ENCODE measurements at places on chromosomes 5 and 9. TPM values are rescaled to one million over a fixed set of nuclear protein-coding genes. Genes with fewer than 3 reads are reported as not detected.

DNA sequence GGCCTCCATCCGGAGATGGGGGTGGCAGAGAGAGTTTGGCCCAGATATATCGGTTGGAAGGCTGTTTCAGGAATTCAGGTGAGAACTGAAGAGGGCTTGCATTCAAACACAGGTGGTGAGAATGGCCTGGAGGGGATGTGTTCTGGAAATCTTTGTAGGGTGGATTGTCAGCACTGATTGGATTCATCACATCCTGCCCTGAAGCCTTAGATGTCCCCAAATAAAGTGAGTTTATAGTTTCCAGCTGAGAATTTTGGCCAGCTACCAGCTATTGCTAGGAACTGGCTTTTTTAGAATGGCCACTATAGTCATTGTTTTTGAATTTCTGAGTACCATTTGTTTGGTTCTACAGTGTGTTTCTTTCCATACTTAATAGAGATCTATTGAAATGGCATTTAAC is 46.1 kb upstream of the ANKH start:
- DNase-seq = no peak

DNA sequence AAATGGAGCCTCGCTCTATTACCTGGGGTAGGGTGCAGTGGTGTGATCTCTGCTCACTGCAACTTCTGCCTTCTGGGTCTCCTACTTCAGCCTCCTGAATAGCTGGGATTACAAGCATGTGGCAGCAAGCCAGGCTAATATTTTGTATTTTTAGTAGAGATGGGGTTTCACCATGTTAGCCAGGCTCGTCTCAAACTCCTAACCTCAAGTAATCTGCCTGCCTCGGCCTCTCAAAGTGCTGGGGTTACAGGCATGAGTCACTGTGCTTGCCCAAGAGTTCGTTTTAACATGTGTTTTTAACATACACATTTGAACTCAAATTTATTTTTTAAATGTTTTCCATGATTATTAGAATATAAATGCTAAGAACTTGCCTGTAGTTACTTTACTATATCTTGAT is 34.2 kb downstream of the MARCHF6 start:
- no peak for DNase-seq

DNA sequence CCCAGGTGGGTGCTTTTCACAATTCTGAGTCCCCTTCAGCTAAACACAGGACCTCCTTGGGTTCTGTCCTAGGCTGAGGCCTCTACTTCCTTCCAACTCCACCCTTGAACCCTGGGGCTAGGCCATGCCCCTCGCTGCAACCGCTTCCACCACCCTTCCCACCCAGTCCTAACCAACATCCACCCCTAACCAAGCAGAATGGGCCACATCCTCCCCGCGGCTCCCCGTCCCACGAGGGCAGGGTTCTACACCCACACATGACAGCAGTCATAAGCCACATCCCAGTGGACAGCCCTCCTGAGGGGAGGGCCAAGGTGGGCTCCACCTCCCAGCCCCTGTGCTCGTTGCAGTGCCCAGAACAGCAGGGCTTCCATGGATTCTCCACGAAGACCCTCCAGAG is 65.8 kb downstream of the SHB start:
- DNase-seq = no peak

DNA sequence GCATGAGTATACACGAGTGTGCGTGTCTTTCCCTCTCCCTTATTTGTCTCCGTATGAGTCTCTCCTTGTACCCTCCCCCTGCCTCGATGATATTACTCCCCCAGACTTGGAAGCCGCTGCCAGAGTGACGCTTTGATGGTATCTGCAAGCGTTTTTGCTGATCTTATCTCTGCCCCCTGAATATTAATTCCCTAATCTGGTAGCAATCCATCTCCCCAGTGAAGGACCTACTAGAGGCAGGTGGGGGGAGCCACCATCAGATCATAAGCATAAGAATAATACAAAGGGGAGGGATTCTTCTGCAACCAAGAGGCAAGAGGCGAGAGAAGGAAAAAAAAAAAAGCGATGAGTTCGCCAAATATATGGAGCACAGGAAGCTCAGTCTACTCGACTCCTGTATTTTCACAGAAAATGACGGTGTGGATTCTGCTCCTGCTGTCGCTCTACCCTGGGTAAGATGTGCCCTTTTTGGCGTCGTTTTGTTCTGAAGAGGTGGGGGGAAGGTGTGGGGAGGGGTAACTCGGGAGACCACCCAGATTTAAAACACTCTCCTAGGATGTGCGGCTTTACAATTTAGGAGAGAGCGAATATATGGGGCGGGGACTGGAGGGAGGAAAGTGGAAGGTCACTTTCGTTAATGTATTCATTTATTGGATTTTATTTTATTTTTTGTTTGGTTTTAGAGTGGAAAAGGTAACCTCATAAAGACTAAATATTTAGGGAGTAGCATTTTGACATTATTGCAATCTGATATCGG is at the start of gene GABRG2:
TSS of gene GABRG2 (plus strand) at position 119 of the 757 bp plus-strand sequence. CDS start at position 346, 227 bp downstream.
- no peak for DNase-seq

- no peak for DNase-seq
These were observed 8.7 kb upstream of the MRPS2 start for GRCh38 chr9:135491764-135492163.

DNA sequence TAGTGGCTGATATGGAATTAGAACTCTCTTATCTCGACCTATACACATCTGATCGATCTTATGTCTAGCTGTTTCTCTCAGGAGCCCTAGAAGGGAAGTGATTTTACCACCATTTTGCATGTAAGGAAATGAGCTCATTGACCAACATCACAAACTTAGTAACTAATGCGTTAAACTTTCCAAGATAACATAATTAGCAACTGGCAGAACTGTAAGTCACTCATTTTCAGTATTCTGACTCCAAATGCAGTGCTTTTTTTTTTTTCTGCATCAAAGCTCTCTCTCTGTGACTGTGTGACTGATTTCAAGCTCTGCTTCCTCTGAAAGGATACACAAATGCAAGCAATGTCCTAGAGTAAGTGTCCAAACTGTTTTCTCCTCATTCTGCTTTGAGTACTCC is 68.1 kb upstream of the FBXL7 start:
- DNase-seq = no peak

DNA sequence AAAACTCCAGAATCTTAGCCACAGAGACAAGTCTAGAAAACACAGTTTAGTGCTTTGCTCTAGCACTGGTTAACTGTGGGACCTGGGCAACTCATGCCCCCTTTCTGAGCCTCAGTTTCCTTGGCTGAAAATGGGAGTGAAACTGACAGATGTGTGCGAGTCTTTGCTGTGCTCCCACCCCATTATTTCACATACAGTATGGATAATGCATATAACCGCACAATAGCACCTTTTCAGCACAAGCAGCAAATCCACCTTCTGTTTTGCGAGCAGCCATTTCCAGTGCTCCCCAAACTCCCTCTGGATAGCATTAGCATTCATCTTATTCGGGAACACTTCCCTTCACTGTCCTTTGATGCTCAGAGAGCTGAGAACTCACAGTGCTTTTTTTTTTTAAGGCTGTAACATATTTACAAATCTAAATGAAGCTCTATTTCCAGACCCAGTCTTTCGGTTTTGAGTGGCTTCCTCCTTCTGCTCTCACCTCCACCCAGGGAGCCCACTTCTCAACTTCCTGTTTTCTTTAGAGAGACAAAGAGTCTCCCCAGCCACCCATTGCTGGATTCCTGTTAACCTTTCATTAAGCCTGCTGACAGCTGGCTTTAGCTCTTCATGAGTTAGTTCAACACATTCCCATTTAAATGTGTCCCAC is 49.2 kb downstream of the TIMD4 start:
- no peak for DNase-seq

DNA sequence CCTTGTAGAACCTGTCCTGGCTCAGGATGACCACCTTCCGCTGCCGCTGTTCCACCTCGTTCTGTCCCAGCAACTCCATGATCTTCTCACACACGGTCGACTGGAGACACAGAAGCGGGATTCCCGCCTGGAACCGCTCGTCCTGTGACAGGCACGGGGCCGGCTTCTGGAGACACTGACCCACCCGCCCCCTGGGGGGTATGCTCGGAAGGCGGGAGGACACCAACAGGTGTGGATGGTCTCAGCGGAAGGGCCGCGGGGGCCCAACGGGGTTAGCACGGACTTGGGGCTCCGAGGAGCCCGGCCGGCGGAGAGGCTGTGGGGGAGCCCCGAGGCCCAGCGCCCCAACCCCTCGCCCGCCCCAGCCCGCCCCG is 530 bp downstream of the UCK1 start:
- peak; percentile 47 for DNase-seq

GRCh38 chr5:127870914-127871313 is 167.7 kb downstream of the CCDC192 start:
- no peak for DNase-seq

DNA sequence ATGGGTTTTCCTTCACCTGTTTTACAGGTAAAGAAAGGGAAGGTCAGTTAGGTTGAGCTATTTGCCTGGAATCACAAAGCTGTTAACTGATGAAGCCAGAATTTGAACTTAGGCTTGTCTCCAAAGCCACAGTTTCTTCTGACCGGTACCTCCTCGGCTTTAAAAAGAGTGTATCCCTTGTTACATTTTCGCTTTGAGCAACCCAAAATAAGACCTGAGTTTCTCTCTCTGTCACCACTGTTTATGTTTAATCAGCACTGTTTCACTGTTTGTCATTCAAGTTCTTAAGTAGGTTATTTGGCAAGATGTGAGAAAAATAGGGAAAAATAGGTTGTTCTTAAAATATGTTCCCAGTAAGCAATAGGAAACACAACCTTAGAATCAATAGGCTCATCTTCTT is 84.6 kb downstream of the VCAN start:
- DNase-seq = no peak

GRCh38 chr5:74164725-74165235 is 475.7 kb downstream of the ENC1 start:
- no peak for DNase-seq

DNA sequence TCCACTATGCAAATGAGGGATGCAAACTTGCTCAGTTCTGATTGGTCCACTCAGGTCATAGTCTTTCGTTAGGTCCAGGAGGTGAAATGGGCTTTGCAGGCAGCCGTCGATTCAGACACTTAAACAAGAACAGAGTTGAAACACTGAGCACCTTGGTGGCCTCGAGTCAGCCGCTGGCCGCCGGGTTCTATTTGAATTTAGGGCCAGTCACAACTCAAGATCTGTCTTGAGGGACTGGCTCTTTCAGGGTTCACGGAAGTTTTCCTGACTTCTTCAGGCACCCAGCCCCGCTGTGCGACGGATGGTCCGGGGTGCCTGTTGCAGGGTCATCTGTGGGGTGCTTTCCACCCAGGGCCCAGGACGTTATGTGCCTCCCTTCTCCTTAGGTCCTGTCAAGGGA is 412.8 kb upstream of the IRX4 start:
- DNase-seq = no peak

DNA sequence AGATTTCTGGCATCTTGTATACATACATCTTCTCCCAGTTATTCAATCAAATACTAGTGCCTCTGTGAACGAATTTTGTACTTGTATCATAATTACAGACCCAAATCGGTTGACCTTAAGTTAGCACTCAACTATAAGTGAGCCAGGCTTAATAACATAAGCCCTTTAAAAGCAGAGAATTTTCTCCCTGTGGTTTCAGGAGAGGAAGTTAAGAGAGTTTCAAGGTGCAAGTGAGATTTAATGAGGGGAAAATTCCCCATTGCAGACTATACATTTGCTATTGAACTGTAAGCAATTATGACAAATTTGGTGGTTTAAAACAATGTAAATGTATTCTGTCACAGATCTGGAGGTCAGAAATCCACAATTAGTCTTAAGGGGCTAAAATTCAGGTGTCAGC is 261.9 kb upstream of the NREP start:
- no peak for DNase-seq

DNA sequence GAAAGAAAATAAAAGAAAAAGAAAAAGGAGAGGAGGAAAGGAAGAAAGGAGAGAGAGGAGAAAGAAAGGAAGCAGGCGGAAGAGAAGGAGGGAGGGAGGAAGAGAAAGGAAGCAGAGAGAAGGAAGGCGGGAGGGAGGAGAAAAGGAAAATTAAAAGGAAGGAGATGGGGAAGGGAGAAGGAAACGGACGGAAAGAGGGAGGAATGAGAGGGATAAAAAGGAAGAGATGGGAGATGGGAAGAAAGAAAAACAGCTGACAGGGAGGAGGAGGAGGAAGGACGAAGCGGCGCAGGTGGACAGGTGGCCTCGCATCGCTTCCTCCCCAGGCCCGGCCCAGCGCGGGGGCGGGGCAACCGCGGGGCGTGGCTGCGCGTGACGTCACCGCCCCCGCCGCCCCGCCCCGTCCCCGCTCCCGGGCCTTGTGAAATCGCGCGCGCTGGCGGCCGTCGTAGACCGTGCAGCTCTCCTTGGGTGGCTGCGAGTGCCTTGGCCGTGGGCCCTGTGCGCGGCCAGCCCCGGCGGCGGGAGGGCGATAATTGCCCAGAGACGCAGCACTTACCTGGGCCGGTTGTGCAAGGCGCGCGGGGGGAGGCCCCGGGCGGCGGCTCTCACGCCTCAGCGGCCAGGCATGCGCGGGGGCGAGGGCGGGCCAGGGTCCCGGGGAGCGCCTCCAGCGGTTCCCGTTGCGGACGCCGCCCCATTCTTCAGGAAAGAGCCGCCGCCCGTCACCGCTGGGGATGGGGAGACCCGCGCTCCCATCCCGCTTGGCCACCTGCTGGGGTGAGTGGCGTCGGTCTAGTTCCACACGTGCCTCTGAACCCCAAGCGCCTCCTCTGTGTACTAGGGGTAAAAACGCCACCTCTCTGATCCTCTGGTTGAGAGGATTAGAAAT is 49.6 kb upstream of the FOXE1 start:
- peak; percentile 73 for DNase-seq

DNA sequence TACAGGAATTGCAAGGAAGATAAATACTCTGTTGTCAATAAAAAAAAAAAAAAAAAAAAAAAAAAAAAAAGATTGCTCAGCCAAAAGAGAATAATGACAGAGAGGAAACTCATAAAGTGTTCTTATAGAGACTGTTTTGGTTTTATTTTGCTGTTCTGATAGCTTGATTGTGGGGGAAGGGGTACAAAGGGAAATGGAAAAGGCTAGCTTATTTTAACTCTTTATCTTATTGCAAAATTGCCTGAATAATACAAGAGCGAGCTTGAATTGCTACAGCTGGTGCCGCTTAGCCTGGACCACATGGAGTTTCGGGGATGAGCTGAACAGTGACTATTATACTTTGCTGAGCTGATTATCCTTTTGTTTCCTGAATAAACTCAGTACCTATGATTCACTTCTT is 31.0 kb upstream of the SHISAL2B start:
- no peak for DNase-seq

- DNase-seq = no peak
These were observed 1577.6 kb downstream of the EFNA5 start for GRCh38 chr5:106093134-106093533.

DNA sequence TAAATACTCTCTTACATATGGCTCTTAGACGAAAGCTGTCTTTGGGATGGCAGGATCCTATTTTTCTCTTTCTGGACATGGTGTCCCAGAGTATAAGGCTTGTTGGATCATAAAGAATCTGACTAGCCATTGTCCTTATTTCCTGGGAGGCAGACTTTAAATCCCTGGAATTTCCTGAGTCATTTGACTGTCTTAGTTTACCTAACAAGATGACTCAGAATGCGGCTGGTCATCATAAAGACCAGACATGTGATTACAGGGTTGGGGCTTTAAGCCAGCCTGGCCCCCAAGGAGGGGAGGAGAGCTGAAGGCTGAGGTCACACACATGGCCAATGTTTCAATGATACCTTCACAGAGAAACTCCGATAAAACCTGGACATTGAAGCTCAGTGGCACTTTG is 37.2 kb downstream of the FAM240B start:
- no peak for DNase-seq

The MXD3 gene
- polyA plus RNA-seq = 8.0 TPM

The GNA14 gene
- 2.6 TPM for polyA plus RNA-seq

The LHX3 gene
- not detected for polyA plus RNA-seq

The NMUR2 gene
- not detected for polyA plus RNA-seq

The MARVELD2 gene
- 11.5 TPM for polyA plus RNA-seq

Data from liver (tissue), 10 donors.